ENCODE measurements at places on chromosomes 16 and 17.

GRCh38 chr17:76452127-76452659 is 759 bp downstream of the UBE2O start:
- no peak for DNase-seq

- no peak for DNase-seq
These were observed 22.6 kb upstream of the KIFC3 start for GRCh38 chr16:57824888-57825287.

DNA sequence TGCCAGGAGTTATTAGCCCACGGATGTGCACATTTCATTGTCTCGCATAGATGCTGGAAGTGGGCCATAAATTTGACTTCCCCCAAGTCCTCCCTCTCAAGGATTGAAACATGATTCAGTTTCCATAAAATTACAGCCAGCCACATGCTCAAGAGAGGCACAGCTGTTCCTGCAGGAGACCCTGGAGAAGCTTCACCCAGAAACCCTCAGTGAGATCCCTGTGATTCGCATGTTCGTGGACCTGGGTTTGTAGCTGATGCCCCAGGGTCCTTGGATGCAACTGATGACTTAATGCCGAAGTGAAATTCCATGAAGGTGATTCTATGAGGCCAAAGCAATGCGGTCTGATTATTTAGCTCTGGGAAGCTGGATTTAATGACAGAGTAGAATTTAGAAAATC is 24.7 kb upstream of the AQP8 start:
- DNase-seq = no peak

- no peak for DNase-seq
These were observed 8.3 kb downstream of the PIPOX start for GRCh38 chr17:29051194-29051593.

- no peak for DNase-seq
These were observed 24.9 kb upstream of the DBNDD1 start for GRCh38 chr16:90044111-90044551.

DNA sequence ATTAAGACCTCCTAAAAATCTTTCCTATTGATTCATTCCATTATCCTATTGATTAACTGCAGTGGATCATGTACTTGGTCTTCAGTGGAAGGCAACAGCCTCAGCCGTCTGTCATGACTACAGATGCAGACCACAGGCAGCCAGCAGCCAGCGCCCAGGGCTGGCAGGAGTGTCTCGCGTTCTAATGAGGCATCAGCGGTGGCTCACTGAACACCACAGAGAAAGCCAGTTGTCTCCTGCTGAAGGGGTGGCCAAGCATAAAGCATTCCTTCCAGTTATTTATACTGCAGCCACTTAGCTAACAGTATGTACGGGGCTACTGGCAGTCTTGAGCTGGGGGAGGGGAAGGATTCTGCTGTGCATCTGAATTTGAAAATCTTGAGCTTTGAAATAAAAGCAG is 214.3 kb downstream of the IRX3 start:
- DNase-seq = no peak

DNA sequence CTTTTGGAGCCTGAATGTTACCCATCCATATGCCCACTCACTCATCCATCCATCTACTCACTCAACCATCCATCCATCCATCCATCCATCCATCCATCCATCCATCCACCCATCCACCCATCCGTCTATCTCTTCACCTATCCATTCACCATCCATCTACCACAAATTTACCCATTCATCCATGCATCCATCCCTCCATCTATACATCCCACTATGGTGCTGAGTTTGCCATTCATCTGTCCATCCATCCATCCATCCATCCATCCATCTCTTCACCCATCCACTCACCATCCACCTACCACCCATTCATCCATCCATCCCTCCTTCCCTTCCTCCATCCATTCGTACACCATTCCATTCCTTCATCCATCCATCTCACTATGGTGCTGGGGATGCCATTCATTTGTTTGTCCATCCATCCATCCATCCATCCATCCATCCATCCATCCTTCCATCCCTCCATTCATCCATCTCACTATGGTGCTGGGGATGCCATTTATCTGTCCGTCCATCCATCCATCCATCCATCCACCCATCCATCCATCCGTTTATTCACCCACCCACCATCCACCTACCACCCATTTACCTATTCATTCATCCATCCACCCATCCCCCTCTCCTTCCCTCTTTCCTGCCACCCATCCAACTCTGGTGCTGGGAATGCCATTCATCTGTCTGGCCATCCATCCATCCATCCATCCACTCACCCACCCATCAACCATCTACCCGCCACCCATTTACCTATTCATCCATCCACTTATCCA is 39.7 kb downstream of the RGS9 start:
- DNase-seq = no peak

DNA sequence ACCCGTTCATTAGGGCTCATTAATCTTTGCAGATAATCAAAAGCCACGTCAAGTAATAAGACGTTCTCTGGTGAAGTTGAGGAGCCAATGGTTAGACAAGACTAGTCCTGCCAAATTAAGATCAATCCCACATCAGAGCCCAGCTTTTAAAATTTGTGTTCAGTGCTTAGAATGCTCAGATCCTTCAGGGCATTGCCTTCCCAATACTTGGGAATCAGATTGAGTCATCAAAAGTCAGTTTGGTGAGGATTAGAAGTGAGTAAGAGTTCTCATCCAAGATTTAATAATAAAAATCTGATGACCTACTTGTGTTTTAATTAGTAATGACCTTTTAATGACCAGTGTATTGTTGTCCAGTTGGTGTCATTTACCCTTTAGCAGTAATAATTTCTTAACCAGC is 19.8 kb downstream of the MAP2K4 start:
- DNase-seq = no peak

- DNase-seq = no peak
These were observed 13.3 kb downstream of the MIS12 start for GRCh38 chr17:5499476-5500231.

- DNase-seq = no peak
These were observed 44.2 kb downstream of the LYRM9 start for GRCh38 chr17:27848931-27849330.

Measured in stimulated activated CD8-positive, alpha-beta memory T cell treated with anti-CD3 and anti-CD28 coated beads, Interleukin-4, amount 100 ng/mL, for 4 hours (primary cell).